SHP77 treated with DMSO at 0.1 percent for 48 hours (cell line): ENCODE measurements at places on chromosomes 3 and 15.

- no peak for DNase-seq
These were observed 54.7 kb upstream of the TRAK1 start for GRCh38 chr3:42036483-42036823.

GRCh38 chr15:96327155-96327741 is 3.3 kb upstream of the NR2F2 start:
- no peak for DNase-seq

DNA sequence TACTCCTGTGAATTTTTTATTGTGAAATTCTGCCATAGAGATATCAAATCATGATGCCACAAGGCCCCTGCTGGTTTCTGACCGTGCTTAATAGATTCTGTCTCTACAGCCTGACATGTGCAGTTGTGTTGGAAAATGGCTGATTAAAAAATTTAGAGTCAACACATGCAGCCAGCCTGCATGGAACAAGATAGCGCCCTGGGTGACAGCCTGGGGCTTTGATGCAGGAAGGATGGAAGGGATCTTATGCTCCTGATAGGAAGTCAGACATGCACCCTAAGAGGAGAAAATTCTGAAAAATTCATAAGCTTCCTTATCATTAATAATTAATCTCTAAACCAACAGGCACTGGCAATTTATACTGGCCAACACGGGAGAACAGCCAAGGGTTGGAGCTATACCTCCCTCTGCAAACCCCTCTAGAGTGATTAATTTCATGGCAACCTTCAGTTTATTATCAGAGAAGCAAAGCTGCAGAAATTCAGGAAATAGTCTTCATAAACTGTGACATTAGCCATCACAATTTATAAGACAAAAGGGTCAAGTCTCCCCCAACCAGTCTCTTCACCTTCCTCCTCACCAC is 198.4 kb downstream of the CADPS start:
- no peak for DNase-seq

GRCh38 chr3:53482227-53482626 is 12.2 kb upstream of the CACNA1D start:
- no peak for DNase-seq

- DNase-seq = no peak
These were observed 17.2 kb upstream of the ADIPOQ start for GRCh38 chr3:186825294-186825821.

DNA sequence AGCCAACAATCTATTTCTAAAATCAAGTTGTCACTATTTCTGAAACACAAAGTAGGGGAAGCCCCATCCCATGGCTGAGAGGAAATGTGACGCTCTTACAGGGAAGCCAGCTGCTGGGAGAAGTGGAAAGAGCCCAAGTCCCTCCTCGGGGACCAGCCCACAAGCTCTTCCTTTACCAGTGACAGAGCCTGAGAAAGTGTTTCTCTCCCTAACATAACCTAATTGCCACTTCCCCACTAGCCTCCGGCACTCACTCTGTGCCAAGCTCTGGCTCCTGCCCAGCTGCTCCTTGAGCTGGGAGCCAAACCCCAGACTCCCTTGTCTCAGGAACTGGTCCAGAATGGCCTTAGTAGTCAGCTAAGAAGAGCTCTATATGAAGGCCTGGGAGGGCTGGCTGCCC is 42.9 kb downstream of the TNFAIP8L3 start:
- no peak for DNase-seq

DNA sequence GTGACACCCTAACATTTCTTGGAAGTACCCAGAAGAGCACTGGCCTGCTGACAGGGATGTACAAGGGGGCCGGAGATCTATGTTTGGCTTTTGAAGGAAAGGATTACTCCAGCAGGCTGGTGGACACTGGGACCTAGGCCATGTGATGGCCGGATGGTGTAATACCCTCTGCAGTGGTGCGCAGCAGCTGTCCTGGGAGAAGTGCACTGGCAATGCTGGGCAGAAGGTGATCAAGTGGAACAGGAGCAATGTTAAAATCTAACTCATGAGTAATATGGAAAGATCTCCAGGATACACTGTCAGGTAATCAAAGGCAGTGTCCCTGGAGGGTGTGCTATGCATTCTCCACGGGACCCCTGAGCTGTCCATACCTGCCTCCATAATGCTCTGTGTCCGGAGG is 71.2 kb upstream of the POMGNT2 start:
- no peak for DNase-seq
